ENCODE measurements at places on chromosomes 7 and 10.

- DNase-seq, result peak; percentile 20
Measured at GRCh38 chr7:122212754-122213153, 68.7 kb upstream of the AASS start.

- DNase-seq, result no peak
Measured at GRCh38 chr7:29490094-29490607, 73.5 kb upstream of the PRR15 start.

DNA sequence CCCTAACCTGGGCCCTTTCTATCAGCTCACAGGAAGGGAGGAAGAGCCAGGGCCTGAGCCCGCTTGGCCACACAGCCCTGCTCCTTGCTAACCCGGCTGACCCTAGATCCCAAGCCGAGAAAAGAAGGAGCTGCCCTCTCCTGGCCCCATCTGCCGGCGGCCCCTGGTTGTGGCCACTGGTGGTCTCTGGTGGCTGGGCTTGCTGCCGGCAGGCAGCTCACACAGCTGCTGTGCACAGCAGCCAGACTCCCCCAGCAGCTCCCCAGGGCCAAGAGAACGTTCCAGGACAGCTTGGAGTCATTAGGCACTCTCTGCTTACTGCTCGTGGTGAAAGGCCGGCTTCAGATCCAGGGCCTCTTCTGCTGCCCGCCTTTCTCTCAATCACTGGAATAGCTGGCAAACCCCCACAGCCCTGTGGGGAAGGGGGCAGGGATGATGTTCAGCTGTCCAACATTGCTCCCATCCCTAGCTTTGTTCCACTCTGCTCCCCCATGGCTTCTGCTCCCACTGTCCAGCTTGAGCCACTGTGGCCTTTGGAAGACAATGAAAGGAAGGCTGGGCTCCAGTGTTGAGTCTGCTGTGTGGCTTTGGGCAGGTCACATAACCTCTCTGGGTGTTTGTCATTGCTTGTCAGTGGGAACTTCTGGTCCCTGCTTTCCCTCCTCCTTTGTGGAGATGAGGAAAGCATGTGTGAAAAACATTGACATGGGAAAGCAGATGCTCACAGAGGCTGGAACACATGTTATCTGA, 35.4 kb upstream of the COL13A1 start:
- DNase-seq, result no peak

- peak; percentile 3 for DNase-seq
Measured at GRCh38 chr7:24378871-24379616, 95.1 kb downstream of the NPY start.

DNA sequence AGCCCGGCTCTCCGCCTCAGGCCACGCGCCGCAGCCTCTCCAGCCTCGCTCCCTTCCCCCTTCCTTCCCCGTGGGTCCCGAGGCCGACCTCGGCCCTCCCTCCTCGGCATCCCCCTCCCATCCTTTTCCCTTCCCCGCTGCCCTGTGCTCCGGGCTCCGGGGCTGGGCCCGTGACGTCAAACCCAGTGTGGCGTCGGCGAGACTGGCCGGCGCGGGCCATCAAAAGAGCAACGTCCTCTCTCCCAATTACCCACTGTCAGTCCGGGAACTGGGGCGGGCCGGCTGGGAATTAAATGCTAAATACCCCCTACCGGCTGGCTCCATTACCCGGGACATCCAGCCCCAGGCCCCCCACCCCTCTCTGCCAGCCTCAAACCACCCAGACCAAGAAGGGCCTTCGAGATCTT, 2.6 kb upstream of the GATA3 start:
- peak; percentile 35 for DNase-seq

DNA sequence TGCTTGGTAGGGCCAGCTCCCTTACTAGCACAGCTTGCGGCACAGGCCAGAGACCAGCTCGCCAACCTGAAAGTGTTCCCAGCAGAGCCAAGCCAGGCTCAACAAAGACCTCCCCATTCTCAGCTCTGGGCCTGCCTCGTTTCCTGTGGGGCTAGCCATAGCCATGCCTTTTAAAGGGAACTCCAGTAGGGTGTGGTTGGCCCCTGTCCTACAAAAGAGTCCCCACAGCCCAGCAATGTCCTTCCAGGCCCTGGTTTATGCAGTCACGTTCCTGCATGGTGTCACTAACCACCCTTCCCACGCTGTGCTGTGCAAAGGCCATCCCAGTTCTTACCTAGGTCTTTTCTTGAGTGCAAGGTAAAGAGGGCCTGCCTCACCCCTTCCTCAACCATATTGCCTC, 87.8 kb upstream of the LRRC4 start:
- DNase-seq, result no peak

GRCh38 chr7:50330254-50330653, 25.7 kb downstream of the IKZF1 start:
- no peak for DNase-seq

DNA sequence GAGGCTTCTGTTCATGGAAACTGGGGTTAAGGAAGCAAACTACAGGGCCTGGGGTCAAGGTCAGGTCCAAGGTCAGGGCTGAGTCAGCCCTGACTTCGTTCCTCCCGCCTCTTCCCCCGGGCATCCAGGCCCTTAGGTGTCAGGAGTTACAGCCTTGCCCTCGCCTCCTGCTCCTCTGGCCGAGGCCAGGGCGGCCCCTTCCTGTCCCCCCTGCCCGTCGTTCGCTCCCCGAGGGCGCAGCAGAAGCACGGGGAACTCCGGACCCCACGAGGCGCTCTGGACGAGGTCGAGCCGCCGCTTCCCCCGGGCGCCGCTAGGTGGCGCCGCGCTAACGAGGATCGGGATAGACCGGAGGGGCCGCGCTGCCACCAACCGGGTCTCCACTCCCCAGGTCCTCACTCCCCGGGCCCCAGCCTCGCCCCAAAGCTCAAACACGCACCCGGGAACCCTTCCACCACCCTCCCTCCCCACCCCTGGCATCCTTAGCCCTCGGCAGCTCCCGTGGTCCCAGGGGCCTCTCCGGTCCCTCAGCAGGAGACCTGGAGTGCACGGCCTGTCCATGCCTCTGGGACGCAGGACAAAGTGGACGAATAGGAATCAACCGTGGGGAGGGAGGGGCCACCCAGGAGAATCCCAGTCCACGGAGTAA, 59.2 kb upstream of the MYL10 start:
- DNase-seq, result peak; percentile 65

- DNase-seq, result no peak
Measured at GRCh38 chr10:96656839-96657238, 63.5 kb downstream of the PIK3AP1 start.

DNA sequence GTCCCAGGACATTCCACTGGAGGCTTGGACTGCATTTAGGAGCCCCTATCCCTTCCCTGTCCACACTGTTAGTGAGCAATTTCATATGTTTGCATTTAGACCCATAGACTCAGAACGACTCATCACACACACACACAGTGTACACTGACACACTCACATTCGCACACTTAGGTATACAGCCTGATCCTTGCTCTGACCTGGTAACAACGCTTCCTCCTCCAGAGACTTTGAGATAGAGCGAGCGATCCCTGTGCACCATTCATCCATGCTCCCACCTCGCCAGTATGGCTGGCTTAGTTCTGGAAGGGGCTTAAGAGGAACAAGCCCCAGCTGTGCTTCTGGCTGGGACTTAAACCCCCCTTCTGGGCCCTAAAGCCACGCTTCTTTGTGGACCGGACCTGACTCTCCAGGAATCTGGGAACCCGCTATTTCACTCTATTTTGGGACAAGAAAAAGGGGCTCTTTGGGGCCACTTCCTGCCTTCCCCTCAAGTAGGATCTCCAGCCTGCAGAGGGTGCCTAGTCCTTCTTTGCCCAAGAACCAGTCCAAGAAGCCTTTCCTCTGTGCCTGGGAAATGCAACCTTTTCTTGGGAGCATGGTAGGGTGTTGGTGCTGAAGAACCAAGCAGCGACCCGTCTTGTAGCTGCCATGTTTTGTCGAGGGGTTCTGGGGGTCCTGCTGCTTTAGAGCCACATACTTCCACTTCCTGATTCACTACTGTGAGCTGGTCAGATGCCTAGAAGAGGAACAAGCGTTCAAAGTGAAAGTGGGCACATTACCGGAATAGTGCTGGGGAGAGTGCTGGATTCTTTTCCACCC, 1.1 kb upstream of the HOXA13 start:
- no peak for DNase-seq

GRCh38 chr7:101922631-101923601, 105.5 kb downstream of the CUX1 start:
- no peak for DNase-seq
